ENCODE measurements at places on chromosomes 11 and 22. TPM values are rescaled to one million over a fixed set of nuclear protein-coding genes. Genes with fewer than 3 reads are reported as not detected.

The IL17RA gene
- 2.9 TPM for total RNA-seq

The ACAD8 gene
- total RNA-seq = 16.2 TPM

The HBE1 gene
- not detected for total RNA-seq

The VSIG2 gene
- total RNA-seq = not detected

The UCP3 gene
- 0.12 TPM for total RNA-seq

The SULT4A1 gene
- 0.35 TPM for total RNA-seq

The MRPL11 gene
- total RNA-seq = 20.7 TPM

The MOV10L1 gene
- 0.23 TPM for total RNA-seq

The OTOG gene
- total RNA-seq = not detected

The OR51E2 gene
- total RNA-seq = under 0.01 TPM

The MMP1 gene
- 73.8 TPM for total RNA-seq

The SCGB1D2 gene
- total RNA-seq = not detected

The GLB1L3 gene
- not detected for total RNA-seq

The SEPTIN3 gene
- 0.35 TPM for total RNA-seq

The ZBTB16 gene
- 0.12 TPM for total RNA-seq

The ADAMTS8 gene
- 0.23 TPM for total RNA-seq

Data from smooth muscle cell of the coronary artery (primary cell).